ENCODE measurements at places on chromosomes 5 and 9.

DNA sequence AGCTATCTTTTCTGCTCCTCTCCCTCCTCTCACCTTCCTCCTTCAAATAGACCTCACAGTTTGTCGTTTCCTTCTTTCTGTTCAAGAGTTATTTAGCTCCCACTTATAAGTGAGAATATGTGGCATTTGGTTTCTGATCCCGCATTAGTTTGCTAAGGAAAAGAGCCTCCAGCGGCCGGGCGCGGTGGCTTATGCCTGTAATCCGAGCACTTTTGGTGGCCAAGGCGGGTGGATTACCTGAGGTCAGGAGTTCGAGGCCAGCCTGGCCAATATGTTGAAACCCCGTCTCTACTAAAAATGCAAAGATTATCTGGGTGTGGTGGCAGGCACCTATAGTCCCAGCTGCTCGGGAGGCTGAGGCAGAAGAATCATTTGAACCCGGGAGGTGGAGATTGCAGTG lies 2101.6 kb downstream of the MAT2B start:
- no peak for DNase-seq

GRCh38 chr9:117145811-117146490 lies 268.9 kb downstream of the ASTN2 start:
- DNase-seq = no peak

DNA sequence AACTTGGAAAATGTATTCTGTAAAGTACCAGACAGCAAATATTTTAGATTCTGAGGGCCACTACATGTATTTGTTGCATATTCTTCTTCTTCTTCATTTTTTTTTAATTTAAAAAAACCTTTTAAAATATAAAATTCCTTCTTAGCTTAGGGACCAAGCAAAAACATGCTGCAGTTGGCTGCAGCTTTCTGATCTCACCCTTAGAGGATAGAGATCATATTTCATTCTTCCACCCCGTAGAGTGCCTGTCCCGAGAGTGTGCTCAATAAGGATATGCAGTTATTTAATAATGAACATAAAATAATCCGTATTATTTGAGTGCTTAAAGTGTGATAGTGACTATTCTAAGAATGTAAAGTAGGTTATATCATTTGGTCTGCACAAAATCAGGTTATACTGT lies 204.2 kb upstream of the CD180 start:
- DNase-seq = no peak

- DNase-seq = no peak
Measured at GRCh38 chr5:134223406-134224248, 2.2 kb downstream of the PPP2CA start.

- DNase-seq = no peak
Measured at GRCh38 chr5:29795096-29795652, 1398.3 kb upstream of the CDH6 start.

All from HT1080 (cell line).